ENCODE measurements at places on chromosomes 16 and 17. TPM values are rescaled to one million over a fixed set of nuclear protein-coding genes. Genes with fewer than 3 reads are reported as not detected.

- DNase-seq: no peak
These were observed 16.6 kb upstream of the ERN1 start for GRCh38 chr17:64146418-64147109.

DNA sequence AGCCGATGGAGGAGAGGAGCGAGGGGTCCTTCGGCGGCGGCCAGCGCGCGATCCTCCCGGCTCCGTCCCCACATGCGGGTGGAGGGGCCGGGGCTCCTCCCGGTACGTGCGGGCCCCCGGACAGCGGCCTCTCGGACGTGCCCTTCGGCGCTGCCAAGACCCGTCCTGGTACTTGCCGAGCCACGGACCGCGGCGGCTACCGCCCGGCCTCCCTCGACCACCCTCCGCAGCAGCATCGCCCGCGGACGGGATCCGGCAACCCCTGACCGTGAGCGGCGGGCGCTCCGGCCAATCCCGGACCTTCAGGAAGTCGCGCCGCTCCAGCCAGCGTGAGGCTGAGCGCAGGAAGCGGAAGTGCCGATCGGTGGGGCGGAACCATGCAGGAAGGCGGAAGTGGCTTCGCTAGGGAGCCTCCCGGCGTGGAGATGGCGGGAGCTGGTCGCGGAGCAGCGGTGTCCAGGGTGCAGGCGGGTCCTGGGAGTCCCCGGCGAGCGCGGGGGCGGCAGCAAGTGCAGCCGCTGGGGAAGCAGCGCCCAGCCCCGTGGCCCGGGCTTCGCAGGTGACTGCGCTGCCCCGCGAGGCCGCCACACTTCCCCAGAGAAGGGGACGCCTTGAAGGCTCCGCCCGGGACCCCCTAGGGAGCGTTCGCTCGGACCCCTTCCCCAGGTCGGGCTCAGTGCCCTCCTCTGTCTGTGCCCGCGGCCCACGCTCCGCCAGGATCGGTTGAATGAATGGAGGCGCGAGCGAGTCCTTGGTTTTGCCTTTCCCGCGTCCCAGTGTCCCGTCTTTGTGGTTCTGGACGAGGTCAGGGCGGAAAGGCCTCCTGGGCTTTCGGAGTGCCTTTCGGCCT, at the start of the genes CCDC137 and OXLD1:
TSS of gene CCDC137 (plus strand) at position 396 of the 850 bp plus-strand sequence. CDS start at position 426, 30 bp downstream.
TSS of gene OXLD1 (minus strand) at position 264 of the 850 bp plus-strand sequence. CDS start at position 236, 28 bp downstream.
- peak; percentile 75 for DNase-seq

DNA sequence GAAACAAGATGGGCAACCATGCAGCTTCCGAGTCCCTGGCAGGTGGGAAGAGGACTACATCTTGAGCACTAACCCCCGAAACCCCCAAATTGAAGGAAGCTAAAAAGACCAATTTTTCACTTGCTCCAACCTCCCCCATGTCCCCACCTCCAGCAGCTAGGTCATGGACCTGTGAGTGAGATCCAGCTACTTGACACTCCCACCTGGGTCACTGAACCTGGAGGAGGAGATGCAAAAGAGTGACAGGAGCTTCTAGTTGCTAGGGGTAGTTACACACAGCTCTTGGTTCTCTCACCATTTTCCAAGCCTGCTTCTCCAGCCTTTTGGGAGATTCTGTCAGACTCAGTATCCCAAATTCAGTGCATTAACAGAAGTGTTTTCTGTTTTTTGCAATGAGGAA, 11.2 kb downstream of the PDZD9 start:
- no peak for DNase-seq

GRCh38 chr17:57484081-57484666, 227.9 kb downstream of the MSI2 start:
- DNase-seq: no peak

GRCh38 chr17:10729334-10730193, at the start of gene TMEM220:
Gene TMEM220, minus strand, starts transcription at chr17:10730023. Its CDS starts 172 bp downstream, at chr17:10729851.
- DNase-seq: no peak

DNA sequence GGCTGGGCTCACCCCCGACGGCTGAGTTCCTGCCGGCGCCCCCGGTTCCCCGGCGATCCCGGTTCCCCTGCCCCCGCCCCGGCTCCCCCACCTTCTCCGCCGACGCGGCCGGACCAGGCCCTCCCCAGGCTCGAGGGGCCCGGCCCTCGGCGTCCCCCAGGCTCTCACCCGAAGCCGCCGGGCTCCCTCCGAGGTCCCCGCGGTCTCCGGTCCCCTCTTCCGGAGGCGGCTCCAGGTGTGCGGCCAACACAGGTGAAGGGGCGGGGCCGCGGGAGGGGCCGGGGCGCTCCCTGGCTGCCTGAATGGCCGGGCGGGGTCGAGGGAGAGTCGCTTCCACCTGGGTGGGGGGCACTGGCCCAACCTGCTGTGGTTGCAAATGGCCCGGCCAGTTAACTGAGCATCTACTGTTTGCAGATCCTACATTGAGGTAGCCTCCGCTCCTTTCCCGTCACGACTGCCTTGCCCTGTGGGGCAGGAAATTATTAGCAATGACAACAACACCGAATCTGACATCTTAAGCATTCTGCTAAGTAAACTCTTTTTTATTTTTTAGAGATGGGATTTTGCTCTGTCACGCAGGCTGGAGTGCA, at the start of gene BICDL2:
TSS of gene BICDL2 (minus strand) at position 219 of the 590 bp plus-strand sequence. CDS start 1,448 bp downstream, outside the sequence.
- no peak for DNase-seq

DNA sequence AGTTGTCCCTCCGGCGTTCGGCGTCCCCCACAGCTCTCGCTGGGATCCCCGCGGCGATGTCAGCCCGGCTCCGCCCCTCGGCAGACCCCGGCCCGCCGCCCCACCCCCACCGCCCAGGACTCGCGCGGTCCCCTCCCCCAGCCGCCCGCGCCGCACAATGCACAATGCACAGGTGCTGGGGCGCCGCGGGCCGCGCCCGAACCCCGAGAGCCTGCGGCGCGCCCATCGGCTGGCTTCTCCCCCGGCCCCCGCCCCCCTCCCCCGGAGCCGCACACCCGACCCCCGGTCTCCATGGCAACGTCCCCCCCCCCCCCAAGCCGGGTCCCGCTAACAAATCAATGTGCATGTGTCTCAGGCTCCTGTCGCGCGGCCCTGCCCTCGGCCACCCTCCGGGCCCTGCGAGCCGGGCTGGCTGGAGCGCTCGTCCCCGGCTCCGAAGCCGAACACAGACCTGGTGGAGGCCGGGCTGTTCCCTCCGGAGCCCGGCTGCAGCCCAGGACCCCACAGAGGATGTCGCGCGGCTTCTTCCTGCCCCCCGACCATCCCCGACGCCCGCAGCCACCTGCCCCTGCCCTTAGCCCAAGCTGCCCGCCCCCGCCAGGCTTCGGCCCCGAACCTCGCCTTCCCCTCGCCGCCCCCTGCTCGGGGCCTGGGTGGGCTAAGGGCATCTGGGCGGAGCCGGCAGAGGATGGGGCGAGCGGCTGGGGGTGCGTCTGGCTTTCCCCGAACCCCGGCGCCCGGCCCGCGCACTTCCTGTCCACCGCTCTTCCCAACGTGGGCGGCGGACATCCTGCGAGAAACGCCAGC, 818 bp upstream of the CBX8 start:
- DNase-seq: no peak

DNA sequence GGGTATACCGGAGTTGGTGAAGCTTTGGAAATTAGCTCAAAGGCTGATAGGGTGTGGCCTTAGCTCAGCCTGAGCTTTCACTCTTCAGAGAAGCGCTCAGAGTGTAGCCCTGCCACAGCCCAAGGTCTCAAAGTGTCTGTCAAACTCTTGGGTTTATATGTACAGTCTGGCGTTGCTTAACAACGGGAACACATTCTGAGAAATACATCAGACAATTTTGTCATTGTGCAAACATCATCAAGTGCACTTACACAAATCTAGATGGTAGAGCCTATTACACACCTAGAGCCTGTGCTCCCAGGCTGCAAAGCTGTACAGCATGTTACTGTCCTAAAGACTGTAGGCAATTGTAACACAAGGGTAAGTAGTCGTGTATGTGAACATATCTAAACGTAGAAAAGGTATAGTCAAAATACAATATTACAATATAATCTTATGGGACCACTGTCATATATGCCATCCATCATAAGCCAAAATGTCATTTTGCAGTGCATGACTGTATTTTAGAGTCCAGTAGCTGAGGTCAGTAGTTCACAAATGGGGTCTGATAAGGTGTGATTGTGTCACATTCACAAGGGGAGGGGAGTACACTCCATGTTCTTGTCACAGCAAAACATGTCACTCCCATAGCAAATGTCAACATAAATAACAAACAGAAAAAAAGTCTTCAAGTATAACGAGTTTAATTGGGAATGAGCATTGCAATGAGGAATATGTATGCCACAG, 20.6 kb downstream of the CHAD start:
- DNase-seq: no peak

- DNase-seq: no peak
These were observed 117.4 kb upstream of the SMURF2 start for GRCh38 chr17:64779376-64780095.

GRCh38 chr17:49848019-49848473, at the start of gene TAC4:
Gene TAC4, minus strand, starts transcription at chr17:49848069. Its CDS starts 52 bp downstream, at chr17:49848017.
- no peak for DNase-seq

- DNase-seq: peak; percentile 91
These were observed at the start of gene AP1G1 for GRCh38 chr16:71808593-71809459. Gene AP1G1, minus strand, starts transcription at chr16:71808834. Its CDS starts 19,355 bp downstream, at chr16:71789479.

DNA sequence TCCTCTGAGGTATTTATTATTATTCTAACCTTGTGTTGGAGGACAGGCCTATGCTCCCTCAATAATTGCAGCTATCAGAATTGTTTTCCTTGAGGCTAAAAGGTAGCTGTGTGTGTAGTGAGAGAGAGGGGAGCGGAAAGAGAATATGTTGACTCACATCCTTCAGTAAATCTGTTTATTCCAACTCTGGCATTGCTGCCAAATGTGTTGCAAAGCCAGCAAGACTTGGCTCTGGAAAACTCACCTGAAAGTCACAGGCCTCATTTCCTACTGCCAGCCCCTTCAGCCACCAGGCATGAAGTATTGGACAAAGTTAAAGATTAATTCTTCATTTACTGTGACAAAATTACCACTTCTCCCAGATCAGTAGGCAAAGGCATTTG, 9.6 kb downstream of the CA10 start:
- DNase-seq: no peak

- no peak for DNase-seq
These were observed 941 bp upstream of the MRPS34 start for GRCh38 chr16:1773703-1774447.

- no peak for DNase-seq
These were observed 24.7 kb upstream of the AQP8 start for GRCh38 chr16:25192096-25192495.

DNA sequence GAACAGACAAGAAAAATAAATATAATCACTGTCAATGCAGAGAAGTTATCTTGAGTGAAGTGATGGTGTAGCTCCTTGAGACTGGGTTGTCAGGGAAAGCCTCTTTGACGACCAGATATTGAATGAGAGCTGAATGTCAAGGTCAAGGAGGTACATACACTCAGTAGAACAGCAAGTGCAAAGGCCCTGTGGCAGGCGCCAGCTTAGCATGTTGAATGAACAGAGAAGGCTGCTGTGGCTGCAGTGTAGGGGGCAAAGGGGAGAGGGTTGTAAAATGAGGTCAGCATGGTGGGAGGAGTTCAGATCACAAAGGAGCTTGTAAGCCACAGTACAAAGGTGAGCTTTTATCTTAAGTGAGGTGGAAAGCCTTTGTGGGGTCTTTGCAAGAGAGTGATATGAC, 111.5 kb downstream of the ZFHX3 start:
- DNase-seq: no peak

- no peak for DNase-seq
These were observed 10.0 kb downstream of the LDHD start for GRCh38 chr16:75106351-75107274.

DNA sequence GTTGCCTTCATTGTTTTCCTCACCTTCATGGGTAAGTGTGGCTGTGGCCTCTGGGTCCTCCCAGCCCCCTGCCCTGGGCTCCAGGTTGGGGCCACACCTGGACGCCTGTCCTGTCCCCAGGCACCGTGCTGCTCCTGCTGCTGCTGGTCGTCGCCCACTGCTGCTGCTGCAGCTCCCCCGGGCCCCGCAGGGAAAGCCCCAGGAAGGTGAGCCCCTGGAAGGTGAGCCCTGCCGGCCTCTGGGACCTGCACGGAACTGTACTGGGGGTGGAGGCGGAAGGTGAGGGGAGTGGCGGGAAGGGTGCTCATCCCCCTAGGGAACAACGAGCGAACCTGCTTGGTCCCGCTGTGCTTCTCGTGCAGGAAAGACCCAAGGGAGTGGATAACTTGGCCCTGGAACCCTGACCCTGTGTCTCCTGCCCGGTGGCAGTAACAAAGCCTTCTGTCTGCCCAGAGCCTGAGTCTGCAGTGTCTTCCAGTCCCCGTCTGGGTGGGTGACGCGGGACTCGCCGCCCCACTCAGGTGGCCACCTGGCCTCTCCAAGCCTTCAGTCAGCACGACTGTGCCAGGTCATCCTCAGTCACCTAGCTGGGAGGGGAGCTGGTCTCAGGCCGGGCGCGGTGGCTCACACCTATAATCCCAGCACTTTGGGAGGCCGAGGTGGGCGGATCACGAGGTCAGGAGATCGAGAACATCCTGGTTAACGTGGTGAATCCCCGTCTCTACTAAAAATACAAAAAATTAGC, 831 bp downstream of the SMIM22 start:
- DNase-seq: no peak

- DNase-seq: no peak
These were observed 4.1 kb downstream of the TRIM65 start for GRCh38 chr17:75892556-75893224.

DNA sequence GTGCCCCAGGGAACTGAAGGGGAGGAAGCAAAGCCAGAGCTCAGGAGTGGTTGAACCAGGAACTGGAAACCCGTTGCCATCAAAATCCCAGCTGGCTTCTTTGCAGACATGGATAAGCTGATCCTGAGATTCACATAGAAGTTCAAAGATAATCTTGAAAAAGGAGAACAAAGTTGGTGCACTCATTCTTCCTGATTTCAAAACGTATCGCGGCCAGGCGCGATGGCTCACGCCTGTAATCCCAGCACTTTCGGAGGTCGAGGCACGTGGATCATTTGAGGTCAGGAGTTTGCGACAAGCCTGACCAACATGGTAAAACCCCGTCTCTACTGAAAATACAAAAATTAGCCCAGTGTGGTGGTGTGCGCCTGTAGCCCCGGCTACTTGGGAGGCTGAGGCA, 7.1 kb downstream of the RAP1GAP2 start:
- no peak for DNase-seq

GRCh38 chr17:65047941-65048340, 8.6 kb downstream of the GNA13 start:
- DNase-seq: no peak

DNA sequence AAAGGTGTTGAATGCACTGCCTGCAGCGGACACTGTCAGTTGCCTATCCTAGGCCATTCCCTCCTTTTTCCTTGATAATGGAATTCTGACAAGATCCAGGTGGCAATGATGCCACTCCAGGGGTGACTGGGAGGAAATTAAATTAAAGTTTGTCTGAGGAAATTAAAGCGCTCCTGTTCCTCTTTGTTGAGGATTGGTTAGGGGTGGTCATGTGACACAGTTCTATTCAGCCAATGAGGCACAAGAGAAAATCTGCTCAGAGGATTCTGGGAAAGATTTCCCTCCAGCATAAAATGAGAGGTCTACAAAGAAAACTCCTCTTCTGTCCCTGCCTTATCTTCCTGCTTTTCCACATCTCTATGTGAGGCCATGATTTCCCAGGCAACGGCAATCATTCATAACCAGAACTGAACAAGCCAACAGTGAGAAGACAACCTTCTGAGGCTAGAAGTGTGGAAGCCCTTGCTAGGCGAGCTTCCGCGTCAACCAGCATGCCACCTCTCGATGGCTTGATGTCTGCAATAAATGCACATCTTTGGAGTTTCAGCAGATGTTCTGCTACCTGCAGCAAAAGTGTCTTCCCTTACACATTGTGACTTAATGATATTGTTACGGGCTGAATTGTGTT, 5.6 kb upstream of the BCO1 start:
- no peak for DNase-seq

Gene MYH13
- 0.18 TPM for total RNA-seq

Gene GSG1L
- total RNA-seq: not detected

Gene HS3ST2
- total RNA-seq: 0.76 TPM

Gene NPIPB4
- 8.7 TPM for total RNA-seq

Gene CARD14
- total RNA-seq: 36.0 TPM

Gene ZNF689
- 2.5 TPM for total RNA-seq

Gene HOXB4
- 2.2 TPM for total RNA-seq

Gene TUBG2
- total RNA-seq: 7.1 TPM

Data from esophagus squamous epithelium (tissue), 5 donors.